ENCODE measurements at places on chromosomes 1 and 21.

GRCh38 chr1:28122183-28122582, 33.8 kb upstream of the EYA3 start:
- no peak for DNase-seq

DNA sequence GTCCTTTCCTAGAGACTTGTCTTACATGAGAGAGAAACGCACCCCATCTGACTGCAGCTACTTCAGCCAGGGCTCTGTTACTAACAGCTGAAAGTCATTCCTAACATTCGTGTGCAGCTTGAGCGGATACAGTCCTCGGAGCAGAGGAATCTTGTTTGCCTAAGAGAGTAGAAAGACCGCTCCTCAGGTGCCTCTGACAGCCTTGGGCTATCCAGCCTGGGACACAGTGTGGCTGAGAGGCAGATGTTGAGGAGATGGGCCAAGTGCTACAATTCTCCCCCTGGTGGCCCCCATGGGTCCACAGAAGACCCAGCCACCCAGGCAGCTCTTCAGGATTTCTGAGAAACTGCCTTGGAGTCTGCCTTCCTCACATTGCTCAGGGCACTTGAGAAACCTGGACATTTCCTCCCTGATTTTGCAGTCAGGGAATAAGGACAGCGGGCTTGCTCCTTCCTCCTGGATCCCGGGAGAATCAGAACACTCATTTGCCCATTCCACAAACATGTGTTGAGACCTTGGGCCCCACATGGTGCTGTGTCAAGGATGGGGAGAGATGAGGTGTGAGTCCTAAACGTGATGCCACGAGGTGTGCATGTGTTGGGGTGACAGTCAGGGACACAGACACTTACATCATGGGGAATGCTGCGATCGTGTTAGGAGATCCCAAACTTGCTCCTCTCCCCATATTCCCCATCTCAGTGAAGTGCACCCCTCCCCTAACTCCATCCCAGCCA, 13.1 kb downstream of the TRIM62 start:
- DNase-seq, result no peak

GRCh38 chr1:167447521-167448136, 70.7 kb downstream of the CD247 start:
- no peak for DNase-seq

- DNase-seq, result peak; percentile 30
These were observed 10.4 kb downstream of the JUN start for GRCh38 chr1:58773406-58773840.

DNA sequence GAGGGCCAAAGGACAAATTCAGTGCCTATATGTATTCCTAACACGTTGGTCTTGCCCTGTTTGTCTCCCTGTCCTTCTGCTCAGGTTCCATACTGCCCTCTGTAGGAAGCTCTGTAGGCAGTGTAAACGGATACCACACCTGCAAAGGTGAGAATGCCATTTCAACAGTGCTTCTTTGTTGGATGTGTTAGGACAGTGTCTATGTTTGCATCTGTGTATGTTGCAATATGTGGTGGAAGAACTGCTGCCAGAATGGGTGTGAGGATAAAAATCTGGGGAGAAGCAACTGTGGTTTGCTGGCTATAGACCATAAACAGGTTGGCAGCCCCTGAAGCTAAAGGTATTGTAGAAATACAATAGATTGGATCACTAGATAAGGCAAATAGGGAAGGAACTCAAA, 113.1 kb upstream of the BMP8A start:
- DNase-seq, result peak; percentile 20

GRCh38 chr1:11488201-11488770, 9.3 kb downstream of the DISP3 start:
- DNase-seq, result no peak

GRCh38 chr21:42227909-42228708, 9.2 kb downstream of the ABCG1 start:
- peak; percentile 90 for DNase-seq

- DNase-seq, result no peak
These were observed 9.6 kb downstream of the BCAR3 start for GRCh38 chr1:93672069-93672468.

DNA sequence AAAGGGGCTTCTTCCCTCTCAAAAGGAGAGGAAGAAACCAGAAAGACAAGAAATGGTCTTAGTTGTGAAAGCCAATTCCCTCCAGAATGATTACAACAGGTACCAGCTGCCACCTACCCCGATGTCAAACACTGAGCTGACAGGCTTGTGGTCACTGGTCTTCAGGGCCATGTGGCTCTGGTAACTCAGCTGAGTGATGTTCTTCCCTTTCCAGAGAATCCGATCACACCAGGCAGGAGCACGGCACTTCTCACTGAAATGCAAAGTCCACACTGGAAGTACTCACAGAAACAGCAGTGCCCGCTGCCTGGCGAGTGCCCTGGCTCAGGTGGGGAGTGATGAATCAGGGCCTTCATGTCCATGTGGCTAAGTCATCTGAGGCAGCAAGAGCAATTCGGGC, 18.7 kb upstream of the MTF1 start:
- DNase-seq, result no peak

DNA sequence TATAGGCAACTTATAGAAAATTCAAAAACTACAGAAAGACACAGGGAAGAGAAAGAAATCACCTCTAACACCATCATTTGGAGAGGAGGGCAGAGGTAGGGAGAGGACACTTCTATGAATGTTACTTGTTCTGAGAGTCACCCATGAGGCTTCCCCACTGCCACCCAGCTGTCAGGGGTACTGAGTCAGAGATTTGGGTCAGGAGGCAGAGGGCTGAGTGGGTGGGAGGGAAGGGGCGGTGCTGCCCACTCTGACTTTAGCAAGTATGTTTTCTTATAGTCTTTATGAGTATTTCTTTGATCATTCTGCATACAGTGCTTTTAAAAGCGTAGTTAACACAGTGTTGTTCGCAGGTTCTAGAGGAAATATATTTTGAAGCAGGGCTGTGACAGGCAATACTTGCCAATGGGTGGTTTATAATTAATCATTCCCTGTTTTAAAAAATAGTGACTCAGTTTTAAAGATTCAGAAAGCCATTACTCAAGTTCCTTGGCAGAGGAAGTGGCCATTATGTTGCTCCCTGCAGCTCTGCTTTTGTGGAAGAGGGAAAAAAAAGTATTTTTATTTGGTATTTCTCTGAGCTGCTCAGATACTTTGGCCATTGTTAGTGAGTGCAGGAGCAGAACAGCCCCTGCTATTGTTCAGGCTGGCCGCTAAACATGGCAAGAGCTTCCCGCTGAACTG, 18.3 kb downstream of the IL6R start:
- no peak for DNase-seq

DNA sequence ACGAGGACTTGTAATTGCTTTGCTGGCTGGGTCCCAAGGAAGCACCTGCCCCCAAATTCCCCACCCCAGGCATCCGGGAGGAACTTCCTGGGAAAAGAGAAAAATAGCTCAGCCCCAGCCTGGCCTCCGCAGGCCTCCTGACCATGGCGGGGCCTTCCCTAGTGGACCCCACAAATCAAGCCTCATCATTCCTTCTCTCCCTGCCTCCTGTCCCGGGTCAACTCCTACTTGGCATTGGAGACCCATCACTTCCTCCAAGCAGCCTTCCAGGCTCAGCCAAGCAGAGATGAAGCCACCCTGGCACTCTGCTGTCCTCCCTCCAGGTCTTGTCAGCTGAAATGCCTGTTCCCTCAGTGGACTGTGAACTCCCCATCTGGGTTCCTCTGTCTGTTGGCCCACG, 38.0 kb downstream of the AJAP1 start:
- no peak for DNase-seq

All from GM10248 (cell line).